NCI-H460 (cell line): ENCODE measurements at places on chromosomes 2 and 18. TPM values are rescaled to one million over a fixed set of nuclear protein-coding genes. Genes with fewer than 3 reads are reported as not detected.

Gene RESP18
- total RNA-seq = not detected in 2 replicates

Gene DSC2
- 13.3 and 15.1 TPM in 2 replicates for total RNA-seq

Gene SPP2
- total RNA-seq = not detected in 2 replicates

Gene IL1RL2
- total RNA-seq = not detected in 2 replicates
